MG63 (cell line): ENCODE measurements at places on chromosomes 6 and 20. TPM values are rescaled to one million over a fixed set of nuclear protein-coding genes. Genes with fewer than 3 reads are reported as not detected.

Gene SAMD3
- total RNA-seq: not detected in 2 replicates

Gene TDRD6
- not detected in 2 replicates for total RNA-seq

Gene COL12A1
- total RNA-seq: 37.5 and 50.4 TPM in 2 replicates

Gene ARMC12
- not detected in 2 replicates for total RNA-seq

Gene LY6G6F
- total RNA-seq: not detected in 2 replicates

Gene NXT1
- total RNA-seq: 46.7 and 55.1 TPM in 2 replicates

Gene NQO2
- total RNA-seq: 4.2 and 17.6 TPM in 2 replicates

Gene PROKR2
- not detected in 2 replicates for total RNA-seq

Gene ACTR5
- 9.8 and 16.4 TPM in 2 replicates for total RNA-seq

Gene PPP1R3D
- total RNA-seq: 8.8 and 11.4 TPM in 2 replicates

Gene SAMD10
- 0.07 and 3.9 TPM in 2 replicates for total RNA-seq

Gene UQCC2
- total RNA-seq: 10.8 and 36.4 TPM in 2 replicates

Gene SGK2
- total RNA-seq: 0.72 TPM in 1 of 2 replicates, not detected in the other

Gene CFB
- 2.2 and 6.9 TPM in 2 replicates for total RNA-seq

Gene MEP1A
- total RNA-seq: not detected in 2 replicates

Gene LHFPL5
- total RNA-seq: not detected in 2 replicates

Gene SIGLEC1
- total RNA-seq: not detected in 2 replicates

Gene HLA-DRA
- not detected in 2 replicates for total RNA-seq

Gene HSPA12B
- total RNA-seq: 0.03 TPM in 1 of 2 replicates, not detected in the other

Gene UNC5CL
- total RNA-seq: 0.20 TPM in 1 of 2 replicates, not detected in the other

Gene AFDN
- 19.9 and 39.0 TPM in 2 replicates for total RNA-seq

Gene NOX3
- total RNA-seq: not detected in 2 replicates

Gene BPIFA1
- total RNA-seq: not detected in 2 replicates

Gene ARFRP1
- 39.5 and 66.1 TPM in 2 replicates for total RNA-seq

Gene FNDC1
- 0.05 TPM in 1 of 2 replicates, not detected in the other for total RNA-seq

Gene ARFGEF3
- total RNA-seq: 3.7 and 5.1 TPM in 2 replicates

Gene DTD1
- total RNA-seq: 48.2 and 66.9 TPM in 2 replicates

Gene BTN1A1
- total RNA-seq: not detected in 2 replicates

Gene NKX2-4
- total RNA-seq: not detected in 2 replicates

Gene FNDC11
- total RNA-seq: not detected in 2 replicates

Gene RAB32
- total RNA-seq: 161 and 270 TPM in 2 replicates

Gene TNFRSF6B
- total RNA-seq: not detected in 2 replicates

Gene PARD6B
- 2.0 and 2.4 TPM in 2 replicates for total RNA-seq

Gene LPA
- total RNA-seq: not detected in 2 replicates

Gene KHDRBS2
- total RNA-seq: not detected in 2 replicates

Gene TRIM10
- not detected in 2 replicates for total RNA-seq

Gene RBL1
- total RNA-seq: 11.1 and 18.3 TPM in 2 replicates

Gene DEFB129
- total RNA-seq: not detected in 2 replicates

Gene AGER
- 1.4 TPM in 1 of 2 replicates, not detected in the other for total RNA-seq

Gene FKBP1C
- total RNA-seq: 0.92 TPM in 1 of 2 replicates, not detected in the other

Gene HRH3
- not detected in 2 replicates for total RNA-seq

Gene NR2E1
- total RNA-seq: 0.25 TPM in 1 of 2 replicates, not detected in the other

Gene SIM1
- total RNA-seq: 1.7 and 2.4 TPM in 2 replicates

Gene RAET1L
- 1.4 TPM in 1 of 2 replicates, not detected in the other for total RNA-seq

Gene LY6G6D
- total RNA-seq: not detected in 2 replicates

Gene RCAN2
- 5.5 and 7.6 TPM in 2 replicates for total RNA-seq
